ENCODE measurements at places on chromosomes 7 and 10.

GRCh38 chr7:159030490-159031134 is 114.1 kb downstream of the VIPR2 start:
- no peak for DNase-seq

DNA sequence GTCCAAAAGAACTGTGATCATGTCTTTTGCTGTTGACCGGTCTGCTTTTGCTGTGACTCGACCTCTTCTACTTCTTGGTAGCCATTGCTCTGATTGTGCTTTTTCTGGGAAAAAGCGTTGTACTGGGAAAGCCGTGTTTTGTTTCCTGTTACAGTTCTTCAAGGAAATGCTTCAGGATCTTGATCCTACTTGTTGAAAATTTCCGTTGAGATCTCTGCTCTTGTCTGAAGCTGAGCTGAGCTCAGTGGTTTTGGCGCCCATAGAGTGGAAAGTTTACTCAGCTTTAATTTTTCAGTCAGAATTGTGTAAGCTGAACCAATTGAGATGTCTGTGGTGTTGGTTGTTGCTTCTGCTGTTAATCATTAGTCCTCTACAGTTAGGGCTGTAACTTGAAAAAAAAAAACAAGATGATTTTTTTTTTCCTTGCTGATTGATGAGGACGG is 302.2 kb downstream of the CCDC3 start:
- DNase-seq, result no peak

GRCh38 chr7:45681596-45682357 is 107.6 kb downstream of the ADCY1 start:
- DNase-seq, result no peak

DNA sequence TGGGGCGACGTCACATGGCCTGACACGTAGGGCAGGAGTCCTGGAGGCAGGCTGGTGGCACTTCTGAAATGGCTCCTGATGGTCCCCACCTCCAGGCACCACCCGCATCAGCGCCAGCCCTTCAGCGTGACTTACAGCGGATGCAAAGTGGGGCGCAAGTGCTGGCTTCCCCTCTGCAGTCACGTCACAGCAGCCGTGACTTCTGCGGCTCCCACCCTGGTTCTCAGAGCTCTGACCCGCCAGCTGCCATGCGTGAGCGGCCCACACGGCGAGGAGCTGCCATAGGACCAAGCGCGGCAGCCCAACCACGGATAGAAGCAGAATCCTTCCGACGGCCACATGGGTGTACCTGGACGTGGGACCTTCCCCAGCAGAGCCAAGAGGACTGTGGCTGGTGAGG is 159.0 kb downstream of the ELFN1 start:
- DNase-seq, result no peak

- no peak for DNase-seq
Observed at GRCh38 chr10:51121861-51122260, 47.6 kb downstream of the PRKG1 start.

- DNase-seq, result no peak
Observed at GRCh38 chr7:20491284-20491683, 124.2 kb upstream of the ABCB5 start.

DNA sequence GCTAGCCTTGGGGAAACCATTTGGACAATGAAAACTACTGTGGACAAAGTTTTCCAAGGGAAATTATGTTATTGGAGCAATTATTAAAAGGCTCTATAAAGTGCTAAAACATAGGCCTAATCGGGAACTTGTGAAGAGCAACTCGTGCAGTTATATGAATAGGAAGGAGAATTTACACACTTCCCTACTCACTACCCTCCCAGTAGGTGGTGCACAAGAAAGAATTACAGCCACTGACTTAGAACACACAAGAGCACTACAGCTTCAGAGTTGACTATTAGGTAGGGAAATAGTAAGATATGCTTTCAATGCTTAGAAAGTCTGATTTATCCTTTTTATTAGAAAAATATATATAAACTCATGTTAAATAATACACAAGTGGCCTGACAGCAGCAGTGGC is 47.2 kb downstream of the GSAP start:
- no peak for DNase-seq

DNA sequence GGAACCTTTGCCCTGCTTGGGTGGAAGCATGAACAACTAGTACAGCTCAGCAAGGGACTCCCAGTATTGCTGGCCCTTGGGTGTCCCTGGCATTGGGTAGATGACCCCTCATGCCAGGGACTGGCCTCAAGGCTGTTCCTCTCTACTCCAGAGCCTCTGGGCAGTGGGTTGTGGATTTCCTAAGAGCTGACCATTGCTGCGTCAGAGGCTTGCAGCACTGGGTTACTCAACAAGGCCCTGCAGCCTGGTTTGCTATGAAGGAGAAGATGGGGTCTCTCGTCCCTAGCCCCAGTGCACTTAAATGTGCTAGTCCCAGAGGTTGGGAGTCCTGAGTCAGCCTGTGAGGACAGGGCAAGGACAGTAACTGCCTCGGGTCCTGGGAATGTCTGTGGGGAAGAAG is 2.5 kb downstream of the VSIR start:
- DNase-seq, result peak; percentile 21

DNA sequence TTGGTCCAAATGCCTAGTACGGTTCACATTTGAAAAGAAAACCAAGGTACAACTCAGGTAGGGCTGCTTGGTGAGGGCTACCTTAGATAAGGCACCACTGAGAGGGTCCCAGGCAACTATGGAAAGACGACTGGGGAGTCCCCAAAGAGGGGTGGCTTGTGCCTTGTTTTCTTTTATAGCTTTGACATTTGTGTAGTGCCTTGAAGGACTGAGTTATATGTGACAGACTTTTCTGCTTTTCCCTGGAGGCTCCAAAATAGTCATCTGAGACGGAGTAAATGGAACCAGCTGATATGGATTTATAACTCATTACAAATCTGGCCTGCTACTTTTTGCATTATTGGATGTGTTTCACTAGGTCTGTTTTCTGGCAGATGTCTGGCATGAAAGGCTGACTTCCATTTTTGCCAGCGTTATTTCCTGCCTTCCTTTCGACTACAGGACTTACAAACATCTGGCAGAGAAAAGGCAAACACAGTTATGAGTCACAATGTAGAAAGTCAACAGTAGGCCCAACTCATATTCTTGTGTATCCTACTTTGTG is 88.2 kb upstream of the IMMP2L start:
- DNase-seq, result no peak

DNA sequence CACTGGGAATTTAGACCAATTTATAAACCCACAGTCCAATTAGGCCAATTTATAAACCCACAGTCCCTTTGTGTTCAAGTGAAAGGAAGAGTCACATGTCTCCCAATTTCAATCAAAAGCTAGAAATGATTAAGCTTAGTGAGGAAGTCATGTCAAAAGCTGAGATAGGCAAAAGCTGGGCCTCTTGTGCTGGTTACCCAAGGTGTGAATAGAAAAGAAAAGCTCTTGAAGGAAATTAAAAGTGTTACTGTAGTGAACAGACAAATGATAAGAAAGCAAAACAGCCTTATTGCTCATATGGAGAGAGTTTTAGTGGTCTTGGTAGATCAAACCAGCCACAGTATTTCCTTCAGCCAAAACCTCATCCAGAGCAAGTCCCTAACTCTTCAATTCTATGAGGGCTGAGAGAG is 245.0 kb downstream of the HDAC9 start:
- no peak for DNase-seq

DNA sequence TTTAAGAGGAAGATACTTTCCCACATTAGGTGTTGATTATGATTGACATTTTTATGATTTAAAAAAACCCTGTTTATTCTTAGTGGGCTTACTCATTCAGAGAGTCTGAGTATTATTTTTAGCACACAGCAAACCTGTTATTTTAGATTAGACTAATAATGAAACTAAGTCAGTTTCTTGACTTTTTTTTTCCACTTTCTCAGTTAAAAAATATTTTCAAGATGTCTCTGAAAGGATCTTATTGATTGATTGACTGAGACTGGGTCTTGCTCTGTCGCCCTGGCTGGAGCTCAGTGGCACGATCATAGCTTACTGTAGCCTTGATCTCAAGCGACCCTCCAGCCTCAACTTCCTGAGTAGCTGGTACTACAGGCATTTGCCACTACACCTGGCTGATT is 20.4 kb upstream of the INPP5F start:
- no peak for DNase-seq

GRCh38 chr7:36942025-36942424 is 217.7 kb upstream of the AOAH start:
- DNase-seq, result no peak

- no peak for DNase-seq
Observed at GRCh38 chr10:93865794-93866425, 27.9 kb upstream of the SLC35G1 start.

DNA sequence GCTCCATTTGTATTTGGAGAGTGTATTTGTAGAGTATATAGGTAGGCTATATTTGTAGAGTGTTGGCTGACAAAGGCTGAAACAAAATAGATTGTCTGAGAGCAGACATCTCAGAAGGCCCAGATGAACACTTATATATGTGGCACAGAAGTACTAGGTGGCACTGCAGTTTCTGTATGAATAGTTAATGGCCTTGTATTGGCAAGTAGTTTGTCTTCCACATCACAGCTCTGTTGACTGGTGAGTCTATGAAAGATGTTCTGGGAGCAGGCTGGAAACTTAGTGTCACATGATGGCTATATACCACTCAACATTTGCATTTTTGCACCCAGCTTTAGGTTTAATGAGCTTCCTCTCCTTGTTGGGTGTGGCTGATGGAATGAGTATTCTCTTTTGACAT is 51.9 kb downstream of the CCNY start:
- DNase-seq, result no peak

DNA sequence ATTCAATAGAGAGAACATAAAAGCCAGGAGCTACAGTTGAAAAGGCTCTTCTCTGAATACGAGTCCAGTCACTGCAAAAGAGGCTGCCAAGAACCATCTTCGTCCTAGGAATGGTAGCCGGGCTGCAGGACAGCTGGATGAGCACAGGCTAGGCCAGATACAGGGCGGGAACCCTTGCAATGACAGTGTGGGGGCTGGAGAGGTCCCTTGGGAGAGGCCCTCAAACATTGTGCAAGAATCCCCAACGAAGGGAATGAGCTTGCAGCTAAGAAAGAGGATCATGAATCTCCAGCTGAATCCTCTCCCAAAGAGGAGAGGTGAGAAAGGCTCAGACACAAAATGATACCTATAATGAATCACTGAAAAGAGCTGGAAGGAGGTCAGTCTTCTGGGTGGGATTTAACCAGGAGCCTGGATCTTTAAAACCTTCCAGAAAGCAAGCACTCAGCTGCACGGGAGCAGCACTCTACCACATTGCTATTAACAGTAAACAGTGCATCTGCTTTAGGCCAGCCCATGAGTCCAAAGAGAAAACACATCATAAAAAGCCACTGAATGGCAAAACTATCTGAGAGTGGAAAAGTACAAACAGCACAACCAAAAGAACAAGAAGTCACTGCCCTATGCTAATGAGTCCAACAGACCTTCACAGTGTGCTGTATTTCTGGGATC is 287.9 kb downstream of the TNS3 start:
- DNase-seq, result no peak

GRCh38 chr10:95273393-95274312 is 17.1 kb downstream of the PDLIM1 start:
- peak; percentile 61 for DNase-seq

- no peak for DNase-seq
Observed at GRCh38 chr7:100211342-100211780, 8.4 kb upstream of the PVRIG start.

DNA sequence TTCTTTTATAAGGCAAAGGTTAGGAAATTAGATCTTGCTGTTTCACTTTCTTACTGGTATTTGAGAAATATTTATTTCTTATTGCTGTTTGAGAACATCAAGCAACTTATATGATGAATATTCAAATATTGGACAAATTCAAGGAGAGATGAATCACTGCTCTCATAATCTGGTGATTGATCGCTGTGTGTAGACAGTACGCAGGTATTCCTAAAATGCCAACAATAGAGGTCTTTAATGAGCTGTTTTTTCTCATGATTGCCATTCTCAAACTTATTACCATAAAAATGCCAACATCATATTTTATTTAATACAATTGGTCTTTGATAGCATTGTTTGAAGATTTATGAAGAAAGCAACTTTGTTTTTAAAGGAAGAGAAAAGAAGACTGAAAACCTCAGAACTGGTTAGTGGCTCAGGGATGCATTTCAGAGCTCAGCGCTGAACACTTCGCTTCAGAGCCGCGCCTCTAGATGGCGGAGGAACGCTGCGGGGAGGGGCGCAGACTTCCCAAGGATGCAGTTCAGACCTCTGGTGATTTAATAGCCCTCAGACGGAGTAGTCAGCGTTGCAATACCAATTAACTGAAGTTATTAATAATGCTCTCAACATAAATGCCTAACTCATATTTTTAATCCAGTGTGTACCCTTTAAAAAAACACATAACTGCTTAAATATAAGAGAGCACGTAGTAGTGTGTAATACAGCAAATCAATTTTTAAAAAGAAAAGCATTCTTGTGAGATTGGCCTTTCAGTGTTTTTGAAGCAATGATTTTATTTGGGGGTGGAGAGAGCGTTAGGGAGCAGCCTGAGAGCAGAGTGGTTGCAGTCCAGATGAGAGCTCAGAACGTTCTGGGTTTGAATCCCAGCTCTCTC is 38.5 kb upstream of the STEAP4 start:
- no peak for DNase-seq

DNA sequence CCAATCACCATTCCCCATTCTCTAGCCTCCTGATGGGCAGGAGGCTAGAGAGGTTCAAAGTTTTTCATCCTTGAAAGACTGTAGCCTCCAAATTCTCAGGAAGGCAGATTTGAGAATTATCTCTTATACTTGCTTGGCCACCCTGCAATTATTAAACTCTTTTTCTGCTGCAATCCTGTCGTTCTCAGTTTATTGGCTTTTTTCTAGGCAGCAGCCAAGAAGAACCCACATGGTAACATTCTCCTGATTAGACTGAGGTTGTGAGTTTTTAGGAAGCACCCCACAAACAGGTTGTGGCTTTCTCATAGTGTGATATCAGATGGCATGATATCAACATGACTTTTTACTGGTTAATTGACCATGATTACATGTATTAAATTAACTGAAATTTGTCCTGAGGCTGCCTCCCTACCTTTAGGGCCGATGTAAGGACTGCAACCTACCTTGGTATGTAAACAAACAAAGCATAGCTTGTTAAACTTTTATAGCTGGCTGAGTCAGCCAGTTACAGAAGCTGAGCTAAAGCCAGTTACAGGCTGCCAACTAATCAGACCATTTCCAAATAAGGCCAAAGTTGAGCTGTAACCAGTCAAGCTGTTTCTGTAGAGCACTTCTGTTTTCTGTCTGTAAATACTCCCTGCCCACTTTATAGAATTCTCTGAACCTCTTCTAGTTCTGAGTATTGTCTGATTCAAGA is 3.2 kb upstream of the ZNF248 start:
- peak; percentile 76 for DNase-seq

- no peak for DNase-seq
Observed at GRCh38 chr10:11305825-11306593, 288.3 kb downstream of the CELF2 start.

DNA sequence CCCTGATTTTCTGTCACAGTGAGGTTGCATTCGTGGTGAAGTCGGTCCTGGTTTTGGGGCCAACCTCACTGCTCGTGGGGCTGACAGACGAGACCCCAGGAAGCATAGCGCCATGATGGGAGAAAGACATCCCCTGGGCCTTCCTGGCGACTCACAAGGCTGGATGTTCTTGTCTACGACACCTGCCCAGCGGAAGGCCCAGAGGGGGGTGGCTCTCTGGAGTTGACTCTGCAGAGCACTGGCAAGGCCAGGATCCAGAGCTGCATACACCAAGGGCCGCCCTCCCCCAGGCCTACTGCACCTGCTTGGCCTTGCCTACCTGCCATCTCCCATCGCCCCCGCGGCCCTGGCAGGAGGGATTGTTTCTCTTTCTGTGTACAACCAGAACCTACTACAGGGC is 608.9 kb downstream of the PTPRN2 start:
- no peak for DNase-seq

- peak; percentile 32 for DNase-seq
Observed at GRCh38 chr7:74343281-74344131, 54.3 kb downstream of the CLIP2 start.

GRCh38 chr10:33506391-33506790 is 171.9 kb upstream of the NRP1 start:
- no peak for DNase-seq
